ENCODE measurements at places on chromosomes 2 and 18. TPM values are rescaled to one million over a fixed set of nuclear protein-coding genes. Genes with fewer than 3 reads are reported as not detected.

STARD6 gene
- total RNA-seq: not detected

GRCh38 chr2:28413152-28413898 lies 20.7 kb downstream of the FOSL2 start:
- no peak for DNase-seq

RAX gene
- not detected for total RNA-seq

KLF11 gene
- 8.3 TPM for total RNA-seq

- no peak for DNase-seq
Observed at GRCh38 chr18:57205641-57206040, 58.8 kb downstream of the BOD1L2 start.

- DNase-seq: no peak
Observed at GRCh38 chr2:19070886-19071285, 287.5 kb downstream of the OSR1 start.

SULT1C2 gene
- 1.2 TPM for total RNA-seq

DNA sequence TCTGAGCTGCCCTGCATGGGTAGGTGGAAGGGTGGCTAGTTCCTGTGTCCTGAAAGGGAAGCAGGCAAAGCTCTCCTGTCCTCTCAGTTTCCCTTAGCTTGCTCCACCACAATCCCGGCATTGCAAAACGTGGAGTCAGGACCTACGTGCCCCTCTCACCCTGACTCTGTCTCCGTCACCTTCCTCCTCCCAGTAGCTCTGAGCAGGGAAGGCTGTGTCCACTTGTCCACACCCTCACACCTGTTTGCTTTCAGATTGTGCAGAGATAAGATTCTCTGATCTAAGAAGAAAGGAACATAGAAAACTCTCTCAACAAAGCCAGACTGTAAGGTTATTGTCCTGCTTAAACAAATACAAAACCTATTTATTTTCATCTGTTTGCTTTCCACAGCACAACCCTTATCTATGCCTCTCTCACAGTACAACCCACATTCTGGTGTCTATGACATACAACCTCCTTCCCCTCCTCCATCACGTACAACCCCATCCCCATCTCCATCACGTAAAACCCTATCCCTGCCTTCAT lies 79.0 kb downstream of the ALPK2 start:
- DNase-seq: no peak

BABAM2 gene
- 45.4 TPM for total RNA-seq

DNA sequence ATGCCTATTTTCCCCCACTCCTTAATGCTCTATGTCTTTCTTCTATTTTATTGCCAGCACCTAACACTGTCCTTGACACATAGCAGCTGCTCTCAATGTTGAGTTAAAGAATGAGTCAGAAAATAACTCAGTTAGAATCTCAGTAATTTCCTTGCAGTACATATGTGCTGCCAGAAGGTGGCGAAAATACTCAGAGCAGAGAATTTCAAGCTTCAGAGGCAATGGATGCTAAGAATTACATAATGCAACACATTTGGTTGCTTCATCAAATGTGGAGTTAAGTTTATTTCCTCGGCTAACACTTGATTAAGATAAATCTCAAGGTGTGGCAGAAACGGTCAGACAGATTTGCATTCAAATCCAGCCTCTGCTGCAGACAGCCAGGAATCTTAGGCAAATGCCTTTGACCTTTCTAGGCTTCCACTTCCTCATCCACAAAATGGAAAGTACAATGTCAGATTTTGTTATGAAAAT lies 105.6 kb downstream of the VSNL1 start:
- peak; percentile 72 for DNase-seq

DNA sequence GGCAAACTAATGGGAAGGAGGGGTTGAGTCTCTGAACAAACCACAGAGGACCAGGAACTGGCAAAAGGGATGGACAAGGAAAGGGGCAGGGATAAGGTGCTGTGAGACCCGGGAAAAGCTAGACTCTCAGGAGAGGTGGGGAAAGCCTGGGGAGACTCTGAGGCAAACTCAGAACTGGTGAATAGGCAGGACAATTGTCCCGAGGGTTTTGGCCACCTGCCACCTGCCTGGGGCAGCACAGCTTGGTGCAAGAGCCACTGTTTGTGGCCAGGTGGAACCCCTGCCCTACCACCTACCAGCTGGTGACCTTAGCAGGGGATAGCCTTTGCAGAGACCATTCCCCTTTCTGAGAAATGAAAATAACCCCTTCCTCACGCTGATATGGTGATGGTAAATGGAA lies 129.4 kb upstream of the ASB18 start:
- no peak for DNase-seq

LCT gene
- total RNA-seq: under 0.01 TPM

DOK6 gene
- 2.7 TPM for total RNA-seq

SERPINB4 gene
- total RNA-seq: not detected

- DNase-seq: no peak
Observed at GRCh38 chr2:180722551-180723239, 257.7 kb upstream of the UBE2E3 start.

DNA sequence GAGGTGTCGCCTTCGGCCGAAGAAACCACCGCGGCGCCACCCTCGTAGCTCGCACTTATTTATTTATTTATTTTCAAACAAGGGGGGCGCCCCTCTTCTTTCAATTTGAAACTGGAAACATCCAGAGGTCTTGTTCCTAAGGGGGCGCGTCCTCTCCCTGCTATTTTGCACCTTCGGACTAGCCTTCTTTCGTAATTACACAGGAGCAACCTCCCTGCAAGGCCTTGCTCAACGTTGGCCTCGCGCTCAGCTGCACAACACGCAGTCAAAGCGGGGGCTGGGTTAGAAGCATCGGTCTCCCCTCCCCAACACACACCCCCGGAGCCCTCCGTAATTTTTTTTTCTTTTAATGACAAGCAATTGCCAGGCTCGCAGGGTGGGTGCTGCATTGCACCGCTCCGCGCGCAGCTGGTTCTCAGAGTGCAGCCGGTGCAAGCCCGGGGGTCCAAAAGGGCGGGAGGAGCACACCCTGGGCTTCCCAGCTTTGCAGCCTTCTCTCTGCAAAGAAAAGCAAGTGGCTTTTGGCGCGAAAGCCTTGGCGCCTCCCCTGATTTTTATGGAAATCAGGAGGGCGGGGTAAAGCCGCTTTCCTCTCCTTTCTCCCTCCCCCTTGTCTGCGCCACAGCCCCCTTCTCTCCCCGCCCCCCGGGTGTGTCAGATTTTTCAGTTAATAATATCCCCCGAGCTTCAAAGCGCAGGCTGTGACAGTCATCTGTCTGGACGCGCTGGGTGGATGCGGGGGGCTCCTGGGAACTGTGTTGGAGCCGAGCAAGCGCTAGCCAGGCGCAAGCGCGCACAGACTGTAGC lies at the start of gene MYCN:
Gene MYCN, plus strand, starts transcription at position 697 of the 807 bp plus-strand sequence. CDS start 1,515 bp downstream, outside the sequence.
- peak; percentile 55 for DNase-seq

DNA sequence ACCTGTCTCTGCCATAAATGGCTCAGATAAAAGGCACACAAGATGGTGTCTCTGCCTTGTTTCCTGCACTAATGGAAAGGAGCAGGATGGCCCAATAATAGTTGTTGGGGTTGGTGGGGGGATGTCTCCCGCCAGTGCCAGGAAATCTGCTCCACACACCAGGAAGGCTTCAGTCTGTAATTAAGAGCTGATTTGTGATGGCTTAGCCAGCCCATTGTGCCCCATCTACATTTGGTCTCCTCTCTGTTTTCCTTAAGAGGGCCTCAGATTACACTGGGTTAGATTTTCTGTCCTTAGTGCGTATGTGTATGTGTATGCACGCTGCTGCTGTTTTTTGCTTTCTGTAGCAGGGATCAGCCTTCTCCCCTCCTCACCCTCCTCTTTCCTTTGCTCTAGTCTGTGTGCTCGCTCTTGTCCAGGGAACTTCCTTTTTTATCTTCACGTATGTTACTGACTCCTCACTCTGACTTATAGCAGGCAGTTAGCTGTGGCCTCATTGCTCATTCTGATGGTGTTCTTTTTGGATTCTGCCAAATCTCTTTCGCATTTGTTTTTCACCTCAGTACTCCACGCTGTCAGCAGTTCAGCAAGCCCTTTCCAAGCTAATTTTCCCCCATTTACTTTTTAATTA lies 33.4 kb upstream of the MGAT5 start:
- no peak for DNase-seq

GRCh38 chr2:128780434-128781080 lies 461.9 kb upstream of the HS6ST1 start:
- DNase-seq: no peak

DNA sequence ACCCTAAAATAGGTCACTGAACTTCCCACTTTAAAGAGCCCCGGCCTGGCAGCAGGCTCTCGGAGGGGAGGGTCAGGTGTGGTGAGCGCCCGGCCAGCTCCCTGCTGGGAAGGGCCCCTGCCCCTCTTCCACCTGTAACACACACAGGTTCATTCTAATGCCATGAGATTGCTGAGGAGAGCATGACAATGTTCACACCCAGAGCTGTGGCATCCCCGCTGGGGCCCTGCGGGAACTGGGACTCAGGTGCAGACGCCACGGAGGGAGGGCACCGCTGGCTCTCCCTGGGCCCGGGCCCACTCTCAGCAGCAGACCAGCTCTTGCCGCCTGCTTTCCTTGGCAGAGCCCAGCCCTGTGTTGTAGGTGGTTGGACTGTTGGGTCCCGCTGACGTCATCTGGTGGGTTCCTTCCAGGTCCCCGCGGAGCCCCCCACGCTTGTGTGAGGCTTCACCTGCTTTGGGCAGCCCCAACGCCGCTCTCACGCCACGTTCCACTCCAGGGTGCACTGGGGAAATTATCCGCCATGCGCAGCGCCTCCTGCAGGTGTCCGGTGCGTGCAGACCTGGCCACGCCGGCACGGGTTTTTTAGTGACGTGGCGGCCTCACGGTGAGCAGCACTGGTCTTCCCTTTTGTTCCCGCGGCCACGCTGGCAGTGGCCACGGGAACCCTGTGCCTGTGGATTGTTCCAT lies 50.4 kb upstream of the KCNG2 start:
- DNase-seq: peak; percentile 50

TCF7L1 gene
- total RNA-seq: 2.5 TPM

GRHL1 gene
- 0.29 TPM for total RNA-seq

GRCh38 chr2:226991663-226992062 lies 155.8 kb downstream of the RHBDD1 start:
- no peak for DNase-seq

DNA sequence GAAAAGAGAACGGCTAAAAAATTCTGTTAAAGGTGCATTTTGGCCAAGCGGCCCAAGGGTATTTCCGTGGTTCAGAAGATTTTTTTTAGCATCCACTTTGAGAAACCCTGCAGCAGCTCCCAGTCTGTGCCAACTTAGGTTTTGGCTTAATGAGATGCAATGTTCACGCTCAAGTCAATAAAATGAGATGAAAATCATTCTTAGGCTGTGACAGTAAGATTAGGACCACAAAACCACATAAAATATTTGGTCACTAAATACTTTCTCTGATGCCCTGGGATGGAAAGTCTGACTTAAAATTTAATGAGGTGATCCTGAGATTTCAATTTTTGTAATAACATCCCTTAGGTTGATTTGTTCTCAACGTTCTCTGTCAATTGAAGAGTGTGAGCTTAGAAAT lies 74.2 kb upstream of the FHL2 start:
- DNase-seq: no peak

SLC23A3 gene
- 1.4 TPM for total RNA-seq

GRCh38 chr2:15561574-15562344 lies 625 bp upstream of the NBAS start:
- DNase-seq: peak; percentile 58

DNA sequence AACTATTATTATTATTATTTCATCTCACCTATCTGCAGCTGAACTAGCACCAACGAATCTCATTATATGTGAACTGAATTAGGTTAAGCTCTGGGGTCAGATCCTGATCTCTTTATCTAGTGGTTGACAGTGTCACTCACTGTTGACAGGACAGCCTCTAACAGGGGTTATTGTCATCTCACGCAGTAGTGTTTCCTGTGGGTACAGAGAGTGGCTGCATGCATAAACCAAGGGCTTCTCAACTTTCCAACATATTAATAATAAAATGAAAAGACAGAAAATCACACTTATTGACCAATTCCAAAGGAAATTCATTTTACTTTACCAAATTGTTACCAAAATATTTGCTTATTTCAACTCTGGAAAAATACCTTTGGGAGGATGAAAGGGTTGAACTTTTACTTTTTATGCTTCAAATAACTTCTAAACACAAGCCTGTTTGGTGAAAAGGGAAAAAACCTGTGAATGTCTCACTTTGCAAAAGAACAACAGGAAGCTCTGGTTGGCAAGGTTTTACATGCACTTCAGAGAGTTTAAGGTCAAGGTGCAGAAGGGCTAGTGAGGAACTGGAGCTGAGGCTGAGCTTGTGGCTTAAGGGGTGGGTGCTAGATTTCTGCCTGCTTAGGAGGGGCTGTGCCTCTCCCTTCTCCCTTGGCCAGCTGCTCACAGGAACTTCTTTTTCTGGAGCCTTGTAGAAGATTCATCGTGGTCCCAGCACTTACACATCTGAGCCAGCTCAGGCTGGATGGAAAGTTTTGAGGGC lies 72.6 kb downstream of the CTAGE1 start:
- DNase-seq: no peak

DAW1 gene
- total RNA-seq: not detected

MOCOS gene
- total RNA-seq: 14.4 TPM

GPR39 gene
- 3.6 TPM for total RNA-seq

- DNase-seq: no peak
Observed at GRCh38 chr18:68928762-68929675, 131.1 kb downstream of the CCDC102B start.

HOXD12 gene
- total RNA-seq: not detected

DNA sequence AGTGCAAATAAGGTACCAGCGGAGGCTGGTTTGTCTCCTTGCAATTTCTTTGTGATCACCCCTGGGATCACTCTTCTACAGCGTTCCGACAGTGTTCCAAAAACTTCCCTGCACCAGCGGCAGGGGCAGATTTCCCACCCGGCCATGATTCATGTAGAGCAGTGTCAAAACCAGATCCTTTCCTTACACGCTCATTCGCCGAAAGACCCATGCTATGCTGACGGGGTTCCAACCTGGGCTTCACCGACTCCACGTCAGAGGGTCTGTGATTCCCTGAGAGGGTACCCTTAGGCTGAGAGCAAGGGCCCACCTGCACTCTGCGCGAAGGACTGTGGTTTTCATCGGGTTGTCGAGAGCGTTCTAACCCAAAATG lies 423 bp upstream of the TTC27 start:
- peak; percentile 69 for DNase-seq

IL1RL2 gene
- 1.2 TPM for total RNA-seq
